ENCODE measurements at places on chromosomes 6 and 20. TPM values are rescaled to one million over a fixed set of nuclear protein-coding genes. Genes with fewer than 3 reads are reported as not detected.
A peak's percentile ranks its signal among the peaks of the same experiment; 100 is the strongest.

Gene RING1
- 31.1 TPM for total RNA-seq

DNA sequence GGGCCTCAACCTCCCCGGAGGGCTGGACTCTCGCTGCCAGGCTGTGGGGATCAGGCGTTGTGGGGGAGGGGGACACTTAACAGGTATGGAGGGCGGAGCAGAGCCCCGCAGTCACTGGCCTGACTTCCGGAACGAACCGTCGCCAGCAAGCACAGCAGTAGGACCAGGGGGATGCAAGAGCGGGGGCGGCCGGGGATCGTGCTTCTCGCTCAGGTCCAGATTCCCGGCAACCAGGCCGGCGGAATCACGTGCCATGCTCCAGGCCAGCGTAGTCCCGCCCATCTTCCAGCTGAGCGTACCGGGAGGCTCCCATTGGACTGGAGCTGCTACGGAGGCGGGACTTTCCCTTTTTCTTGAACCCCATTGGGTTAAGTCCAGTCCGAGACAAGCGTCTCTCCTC, 10.0 kb upstream of the POU5F1 start:
- DNase-seq: peak; percentile 50
- no peaks in the 10 kb centered on the region for H3K36me3 ChIP-seq
- no peak overlapping the region for H3K27ac ChIP-seq

DNA sequence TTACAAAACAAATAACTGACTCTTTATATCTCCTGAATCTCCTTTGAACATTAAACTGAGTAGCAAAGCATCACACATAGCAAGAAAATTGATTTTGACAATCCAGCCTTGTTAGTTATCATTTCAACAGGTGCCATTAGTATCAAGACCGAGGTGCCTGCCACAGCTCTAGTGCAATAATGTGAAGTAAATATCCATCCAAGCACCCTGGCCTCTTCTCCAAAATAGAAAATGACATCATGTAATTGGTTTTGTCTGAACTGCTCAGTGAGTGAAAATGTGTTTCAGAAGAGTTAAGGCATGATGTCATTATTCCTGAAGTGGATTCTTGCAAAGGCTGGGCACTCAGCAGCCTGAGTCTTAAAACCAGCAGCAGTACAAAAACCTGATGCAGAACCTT, 341.4 kb downstream of the PLCB1 start:
- no peaks in the 10 kb centered on the region for H3K4me1 ChIP-seq
- H3K27me3 ChIP-seq: no peaks in the 10 kb centered on the region
- H3K4me3 ChIP-seq: no peak overlapping the region
- DNase-seq: peak; percentile 22

Gene ENPP3
- total RNA-seq: 0.19 TPM

- DNase-seq: no peak
- H3K4me3 ChIP-seq: no peak overlapping the region
- H3K36me3 ChIP-seq: no peaks in the 10 kb centered on the region
- H3K27me3 ChIP-seq: no peaks in the 10 kb centered on the region
These were observed 77.8 kb downstream of the ISM1 start for GRCh38 chr20:13298692-13299373.

Gene FAM83C
- total RNA-seq: not detected

DNA sequence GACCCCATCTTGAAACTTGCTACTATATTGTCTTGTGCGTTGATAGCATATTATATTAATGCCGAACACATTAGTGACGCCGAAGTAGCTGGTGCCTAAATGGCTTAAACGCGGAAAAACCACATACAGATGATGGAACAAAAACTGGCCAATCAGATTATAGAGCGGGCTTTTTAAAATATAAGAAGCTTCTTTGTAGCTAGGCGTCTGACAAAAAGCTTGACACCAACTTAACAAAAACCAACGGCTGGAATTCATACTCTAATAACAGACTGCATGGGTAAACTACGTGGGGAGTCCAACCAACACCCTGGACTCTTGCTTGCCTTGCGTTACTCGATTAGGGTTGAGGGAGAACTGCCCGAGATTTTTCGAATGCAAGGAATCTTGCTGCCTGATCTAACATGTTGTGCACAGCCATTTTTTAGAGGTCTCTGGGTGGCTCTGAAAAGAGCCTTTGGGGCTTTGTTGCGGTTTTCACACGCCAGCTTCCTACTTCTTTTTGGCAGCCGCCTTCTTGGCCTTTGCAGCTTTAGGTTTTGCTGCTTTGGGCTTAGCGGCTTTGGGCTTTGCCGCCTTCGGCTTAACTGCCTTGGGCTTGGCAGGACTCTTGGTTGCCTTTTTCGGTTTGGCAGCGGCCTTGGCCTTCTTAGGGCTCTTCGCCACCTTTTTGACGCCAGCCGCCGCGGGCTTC, 45.7 kb downstream of the OR2B2 start:
- peaks cover 23% of the 10 kb centered on the region for H3K4me1 ChIP-seq
- peak; percentile 55 for DNase-seq
- no peaks in the 10 kb centered on the region for H3K36me3 ChIP-seq
- peak overlapping the region; percentile 77 for H3K27ac ChIP-seq

DNA sequence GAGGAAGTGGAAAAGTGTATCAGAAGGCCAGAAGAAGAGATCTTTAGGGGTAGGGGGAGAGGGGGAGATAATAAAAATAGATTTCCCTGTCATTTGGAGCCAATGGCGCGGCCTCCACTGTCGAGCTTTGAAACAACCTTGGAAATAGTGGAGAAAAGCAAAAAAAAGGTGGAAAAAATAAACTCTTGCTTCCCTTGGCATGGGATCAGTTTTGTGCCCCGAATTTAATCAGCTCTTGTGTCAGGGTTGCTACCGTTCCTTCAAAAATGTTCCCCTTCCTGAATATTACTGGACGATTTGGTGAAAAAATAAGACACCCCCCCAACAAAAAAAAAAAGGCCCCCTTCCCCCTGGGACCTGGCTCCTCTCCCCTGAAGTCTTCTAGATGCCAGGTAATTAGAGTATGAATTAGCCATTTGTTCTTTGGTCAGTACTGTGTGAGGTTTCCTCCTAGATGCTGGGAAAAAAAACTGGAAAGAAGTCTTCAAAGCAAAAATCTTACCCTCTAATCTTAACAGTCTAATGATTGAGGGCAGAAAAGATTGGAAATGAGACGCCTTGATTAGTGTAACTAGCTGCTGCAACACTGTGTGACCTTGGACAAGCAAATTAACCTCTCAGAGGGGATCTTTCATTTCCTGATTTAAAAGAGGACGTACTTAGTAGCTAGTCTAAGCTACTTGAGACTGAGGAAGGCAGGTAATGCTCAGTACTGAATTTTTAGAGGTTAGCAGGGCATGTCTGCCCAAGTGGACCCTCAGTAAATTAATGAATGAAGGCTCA, 872 bp upstream of the RBM39 start:
- H3K4me1 ChIP-seq: peaks cover 21% of the 10 kb centered on the region
- no peak for DNase-seq
- peaks cover 27% of the 10 kb centered on the region for H3K36me3 ChIP-seq
- no peaks in the 10 kb centered on the region for H3K27me3 ChIP-seq
- H3K27ac ChIP-seq: peak overlapping the region; percentile 99
- H3K4me3 ChIP-seq: peak overlapping the region; percentile 78

- H3K27ac ChIP-seq: no peak overlapping the region
- no peaks in the 10 kb centered on the region for H3K36me3 ChIP-seq
- H3K4me3 ChIP-seq: no peak overlapping the region
- DNase-seq: no peak
- no peaks in the 10 kb centered on the region for H3K4me1 ChIP-seq
These were observed 154.0 kb downstream of the ZNF217 start for GRCh38 chr20:53439616-53440015.

Gene BTN1A1
- not detected for total RNA-seq

DNA sequence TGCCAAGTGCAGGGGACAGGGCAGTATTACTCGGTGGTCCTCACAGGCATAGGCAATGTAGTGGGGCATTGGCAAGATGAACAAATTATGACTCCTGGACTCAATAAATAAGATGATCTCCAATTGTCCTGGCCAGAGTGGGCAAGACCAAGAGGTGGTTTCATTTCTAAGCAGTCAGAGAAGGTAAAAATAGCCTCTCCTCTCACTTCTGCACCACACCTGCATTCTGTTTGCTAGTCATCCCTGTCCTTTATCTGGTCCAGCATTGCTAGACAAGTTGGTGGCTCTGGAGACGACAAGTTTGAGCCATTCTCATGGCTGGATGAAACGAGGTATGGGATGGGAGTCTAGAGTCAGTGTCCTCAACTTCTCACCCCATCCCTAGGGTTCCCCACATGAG, 83.0 kb downstream of the BANF2 start:
- no peak overlapping the region for H3K4me3 ChIP-seq
- H3K27me3 ChIP-seq: no peaks in the 10 kb centered on the region
- H3K4me1 ChIP-seq: no peaks in the 10 kb centered on the region
- H3K36me3 ChIP-seq: no peaks in the 10 kb centered on the region
- H3K27ac ChIP-seq: no peak overlapping the region

Gene SLC52A3
- total RNA-seq: 0.09 TPM

- H3K4me1 ChIP-seq: no peaks in the 10 kb centered on the region
- H3K4me3 ChIP-seq: no peak overlapping the region
- no peaks in the 10 kb centered on the region for H3K36me3 ChIP-seq
- no peak overlapping the region for H3K27ac ChIP-seq
These were observed 61.6 kb downstream of the ALDH8A1 start for GRCh38 chr6:134888316-134888715.

Gene GSTA2
- total RNA-seq: not detected

DNA sequence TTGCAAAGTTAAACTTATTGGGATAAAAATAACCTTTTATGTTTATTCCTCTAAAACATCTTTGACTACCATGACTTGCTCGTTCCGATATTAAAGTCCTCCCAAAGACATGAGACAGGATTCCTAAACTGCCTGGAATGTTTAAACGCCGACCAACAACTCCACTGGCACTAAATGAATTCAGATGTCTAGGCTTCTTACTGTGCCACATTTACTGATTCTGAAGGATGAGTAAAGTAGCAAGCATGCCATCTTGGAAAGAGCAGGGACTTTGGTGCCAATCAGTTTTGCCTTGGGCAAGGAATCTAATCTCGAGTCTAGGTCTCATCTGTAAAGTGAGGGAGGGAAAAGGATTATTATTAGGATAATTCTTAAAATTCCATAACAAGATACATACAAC, 25.3 kb downstream of the MBOAT1 start:
- no peak overlapping the region for H3K27ac ChIP-seq
- no peak overlapping the region for H3K4me3 ChIP-seq
- no peaks in the 10 kb centered on the region for H3K4me1 ChIP-seq
- no peaks in the 10 kb centered on the region for H3K27me3 ChIP-seq

Gene BANF2
- total RNA-seq: not detected

Gene TULP4
- total RNA-seq: 91.2 TPM

Gene ERVFRD-1
- not detected for total RNA-seq

Gene TSHZ2
- total RNA-seq: 0.72 TPM

GRCh38 chr6:84417260-84417659, 189.8 kb upstream of the CEP162 start:
- no peaks in the 10 kb centered on the region for H3K36me3 ChIP-seq
- H3K4me3 ChIP-seq: no peak overlapping the region
- H3K4me1 ChIP-seq: no peaks in the 10 kb centered on the region
- no peak overlapping the region for H3K27ac ChIP-seq
- DNase-seq: peak; percentile 50

- peak; percentile 95 for DNase-seq
- no peaks in the 10 kb centered on the region for H3K27me3 ChIP-seq
These were observed 53.8 kb downstream of the PCNA start for GRCh38 chr20:5065879-5066383.

Gene FAM184A
- 2.0 TPM for total RNA-seq

DNA sequence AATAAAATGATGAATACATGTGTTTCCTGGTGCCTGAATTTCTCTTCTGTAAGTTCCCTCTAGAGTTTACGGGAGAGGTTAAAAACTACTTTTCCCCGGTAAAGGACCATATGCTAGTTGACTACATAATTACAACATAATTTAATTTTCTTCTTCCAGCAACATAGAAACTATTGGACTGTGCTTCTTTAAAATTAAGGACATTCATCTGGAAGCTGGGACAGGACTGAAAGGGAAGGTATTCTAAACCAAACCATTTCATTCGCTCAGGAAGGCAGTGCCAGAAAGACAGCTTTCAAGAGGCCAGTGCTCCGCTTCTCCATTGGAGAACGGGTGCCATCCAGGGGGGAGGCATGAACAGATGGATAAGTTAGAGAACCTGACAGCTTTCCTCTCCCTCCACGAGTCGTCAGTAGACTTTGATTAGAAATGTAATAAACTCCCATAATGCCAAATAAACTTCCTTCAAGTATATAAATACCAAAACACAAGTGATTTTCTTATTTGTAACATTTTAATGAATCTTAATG, 458.0 kb upstream of the SOX4 start:
- H3K27ac ChIP-seq: no peak overlapping the region
- no peaks in the 10 kb centered on the region for H3K36me3 ChIP-seq
- no peak for DNase-seq
- H3K4me3 ChIP-seq: no peak overlapping the region
- H3K4me1 ChIP-seq: no peaks in the 10 kb centered on the region

- H3K36me3 ChIP-seq: no peaks in the 10 kb centered on the region
- H3K27ac ChIP-seq: no peak overlapping the region
- no peak for DNase-seq
- H3K27me3 ChIP-seq: no peaks in the 10 kb centered on the region
- no peaks in the 10 kb centered on the region for H3K4me1 ChIP-seq
These were observed 968 bp downstream of the LAMA2 start for GRCh38 chr6:128883906-128884305.

GRCh38 chr20:47220161-47220582, 136.3 kb downstream of the ZMYND8 start:
- no peak overlapping the region for H3K27ac ChIP-seq
- H3K4me3 ChIP-seq: no peak overlapping the region
- H3K4me1 ChIP-seq: no peaks in the 10 kb centered on the region
- peaks cover 34% of the 10 kb centered on the region for H3K36me3 ChIP-seq
- no peak for DNase-seq

GRCh38 chr20:58081846-58082245, 146.6 kb downstream of the ANKRD60 start:
- H3K4me1 ChIP-seq: peaks cover 21% of the 10 kb centered on the region
- H3K27me3 ChIP-seq: no peaks in the 10 kb centered on the region
- H3K36me3 ChIP-seq: no peaks in the 10 kb centered on the region
- H3K4me3 ChIP-seq: no peak overlapping the region
- H3K27ac ChIP-seq: peak overlapping the region; percentile 65
- peak; percentile 73 for DNase-seq

- H3K4me1 ChIP-seq: peaks cover 7% of the 10 kb centered on the region
- H3K36me3 ChIP-seq: no peaks in the 10 kb centered on the region
- no peak overlapping the region for H3K27ac ChIP-seq
- no peaks in the 10 kb centered on the region for H3K27me3 ChIP-seq
- H3K4me3 ChIP-seq: no peak overlapping the region
These were observed 301.3 kb upstream of the TCF21 start for GRCh38 chr6:133587546-133588160.

GRCh38 chr6:79082304-79082703, 4.2 kb upstream of the PHIP start:
- H3K4me1 ChIP-seq: no peaks in the 10 kb centered on the region
- no peaks in the 10 kb centered on the region for H3K27me3 ChIP-seq

Gene RAET1G
- not detected for total RNA-seq

- DNase-seq: peak; percentile 35
- H3K27ac ChIP-seq: no peak overlapping the region
- peaks cover 4% of the 10 kb centered on the region for H3K4me1 ChIP-seq
- H3K4me3 ChIP-seq: no peak overlapping the region
- H3K36me3 ChIP-seq: no peaks in the 10 kb centered on the region
- H3K27me3 ChIP-seq: no peaks in the 10 kb centered on the region
These were observed 279.1 kb downstream of the FARS2 start for GRCh38 chr6:5540370-5540769.

GRCh38 chr6:33880766-33881165, 77.0 kb upstream of the MLN start:
- H3K36me3 ChIP-seq: no peaks in the 10 kb centered on the region
- DNase-seq: no peak
- no peaks in the 10 kb centered on the region for H3K4me1 ChIP-seq
- no peak overlapping the region for H3K4me3 ChIP-seq

GRCh38 chr6:29976588-29977424, 34.5 kb downstream of the HLA-A start:
- H3K36me3 ChIP-seq: no peaks in the 10 kb centered on the region
- peak overlapping the region; percentile 62 for H3K4me3 ChIP-seq
- H3K27ac ChIP-seq: no peak overlapping the region
- DNase-seq: peak; percentile 49
- H3K27me3 ChIP-seq: peaks cover 36% of the 10 kb centered on the region
